ENCODE measurements at places on chromosomes 1 and 21.

DNA sequence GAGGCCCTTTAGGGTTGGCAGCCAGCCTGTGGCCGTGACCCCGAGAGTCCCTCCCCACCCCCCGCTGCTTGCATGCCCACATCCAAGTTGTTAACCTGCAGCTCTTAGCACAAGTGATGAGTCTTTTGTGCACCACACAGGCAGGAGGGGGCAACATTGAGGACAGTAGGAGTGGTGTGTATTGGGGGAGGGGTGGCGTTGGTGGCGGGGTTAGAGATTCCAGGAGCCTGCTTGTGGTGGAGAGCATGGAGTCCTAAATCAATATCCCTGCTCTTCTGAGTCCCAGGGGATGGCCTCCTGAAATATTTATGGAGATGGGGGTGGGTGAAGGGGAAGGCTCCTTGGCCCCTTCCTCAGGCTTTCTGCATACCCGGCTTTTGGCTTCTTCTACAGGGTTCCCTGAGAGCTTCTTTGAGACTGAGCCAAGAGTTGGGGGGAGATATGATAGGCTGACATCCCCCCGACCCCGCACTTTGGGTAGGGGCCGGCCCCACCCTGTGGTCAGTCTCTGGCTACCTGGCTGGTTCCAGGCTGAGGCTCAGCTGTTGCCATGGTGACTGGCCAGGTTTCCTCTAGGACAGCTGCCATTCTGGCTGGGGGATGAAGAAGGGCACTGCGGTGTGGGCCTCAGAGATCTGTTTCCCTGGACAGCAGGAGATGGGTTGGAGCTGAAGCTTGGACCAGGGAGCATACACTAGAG is 5.0 kb downstream of the CHRNB2 start:
- DNase-seq = no peak

GRCh38 chr1:12617511-12617900 is 504 bp downstream of the DHRS3 start:
- no peak for DNase-seq

GRCh38 chr21:43873673-43874072 is 8.7 kb downstream of the AGPAT3 start:
- no peak for DNase-seq

- DNase-seq = no peak
Observed at GRCh38 chr1:97073936-97074335, 352.4 kb downstream of the PTBP2 start.
